ENCODE measurements at places on chromosomes 13 and 19.

DNA sequence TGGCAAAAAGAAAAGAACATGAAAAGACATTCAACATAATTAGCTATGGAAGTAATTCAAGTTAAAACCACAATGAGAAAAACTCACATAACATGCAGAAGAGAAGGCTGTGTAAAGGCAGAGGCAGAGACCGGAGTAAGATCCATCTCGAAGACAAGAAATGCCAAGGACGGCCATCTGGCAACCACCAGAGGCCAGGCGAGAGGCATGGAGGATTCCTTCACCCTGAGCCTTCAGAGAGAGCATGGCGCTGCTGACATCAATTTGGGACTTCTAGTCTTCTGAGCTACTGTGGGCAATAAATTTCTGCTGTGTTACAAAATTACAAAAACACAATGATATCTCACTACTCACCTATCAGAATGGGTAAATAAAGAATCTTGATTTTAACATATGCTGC lies 381.0 kb downstream of the TSHZ3 start:
- no peak for DNase-seq

DNA sequence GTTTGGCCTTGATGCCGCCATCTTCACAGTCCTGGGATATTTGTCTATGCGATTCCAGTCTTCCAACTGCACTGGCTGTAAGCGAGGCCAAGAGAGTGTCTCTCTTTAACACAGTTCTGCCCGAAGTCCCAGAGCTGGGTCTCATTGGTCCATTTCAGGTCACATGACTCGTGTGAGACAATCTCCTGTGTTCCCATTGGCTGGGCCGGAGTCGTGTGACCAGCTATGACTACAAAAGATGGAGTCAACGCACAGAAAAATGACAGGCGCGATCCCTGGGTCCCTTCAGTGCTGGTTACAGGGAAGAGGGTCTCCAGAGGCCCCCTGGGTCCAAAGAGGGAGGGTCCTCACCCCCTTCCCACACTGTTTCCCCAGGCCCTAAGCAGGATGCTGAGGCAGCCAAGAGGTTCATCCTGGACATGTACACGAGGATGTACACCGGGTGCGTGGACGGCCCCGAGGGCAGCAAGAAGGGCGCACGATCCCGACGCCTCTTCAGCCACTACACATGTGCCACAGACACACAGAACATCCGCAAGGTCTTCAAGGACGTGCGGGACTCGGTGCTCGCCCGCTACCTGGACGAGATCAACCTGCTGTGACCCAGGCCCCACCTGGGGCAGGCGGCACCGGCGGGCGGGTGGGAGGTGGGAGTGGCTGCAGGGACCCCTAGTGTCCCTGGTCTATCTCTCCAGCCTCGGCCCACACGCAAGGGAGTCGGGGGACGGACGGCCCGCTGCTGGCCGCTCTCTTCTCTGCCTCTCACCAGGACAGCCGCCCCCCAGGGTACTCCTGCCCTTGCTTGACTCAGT lies 15.9 kb upstream of the S1PR4 start:
- no peak for DNase-seq

DNA sequence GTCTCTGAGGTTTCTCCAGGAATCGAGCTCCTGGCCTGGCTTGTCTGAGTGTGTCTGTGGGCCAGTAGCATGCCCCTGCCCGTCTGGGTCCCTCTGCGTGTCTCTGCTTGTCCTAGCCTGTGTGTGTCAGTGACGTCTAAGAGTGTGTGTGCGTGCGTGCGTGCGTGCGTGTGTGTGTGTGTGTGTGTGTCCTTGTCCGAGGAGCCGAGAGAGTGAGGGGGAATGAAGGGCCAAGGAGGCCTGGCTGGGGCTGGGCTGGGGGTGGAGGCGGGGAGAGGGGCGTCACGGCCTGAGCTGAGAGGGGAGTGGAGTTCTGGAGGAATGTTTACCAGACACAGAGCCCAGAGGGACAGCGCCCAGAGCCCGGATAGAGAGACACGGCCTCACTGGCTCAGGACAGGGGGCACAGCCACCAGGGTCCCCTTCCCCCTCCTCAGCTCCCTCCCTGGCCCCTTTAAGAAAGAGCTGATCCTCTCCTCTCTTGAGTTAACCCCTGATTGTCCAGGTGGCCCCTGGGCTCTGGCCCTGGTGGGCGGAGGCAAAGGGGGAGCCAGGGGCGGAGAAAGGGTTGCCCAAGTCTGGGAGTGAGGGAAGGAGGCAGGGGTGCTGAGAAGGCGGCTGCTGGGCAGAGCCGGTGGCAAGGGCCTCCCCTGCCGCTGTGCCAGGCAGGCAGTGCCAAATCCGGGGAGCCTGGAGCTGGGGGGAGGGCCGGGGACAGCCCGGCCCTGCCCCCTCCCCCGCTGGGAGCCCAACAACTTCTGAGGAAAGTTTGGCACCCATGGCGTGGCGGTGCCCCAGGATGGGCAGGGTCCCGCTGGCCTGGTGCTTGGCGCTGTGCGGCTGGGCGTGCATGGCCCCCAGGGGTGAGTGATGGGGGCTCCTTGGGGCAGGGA lies at the start of gene AXL:
Gene AXL (plus strand): TSS at position 609 of the 893 bp plus-strand sequence. CDS start 170 bp downstream, at position 779.
- DNase-seq: peak; percentile 61

GRCh38 chr13:51577690-51578089 lies 6.6 kb upstream of the WDFY2 start:
- DNase-seq: no peak

DNA sequence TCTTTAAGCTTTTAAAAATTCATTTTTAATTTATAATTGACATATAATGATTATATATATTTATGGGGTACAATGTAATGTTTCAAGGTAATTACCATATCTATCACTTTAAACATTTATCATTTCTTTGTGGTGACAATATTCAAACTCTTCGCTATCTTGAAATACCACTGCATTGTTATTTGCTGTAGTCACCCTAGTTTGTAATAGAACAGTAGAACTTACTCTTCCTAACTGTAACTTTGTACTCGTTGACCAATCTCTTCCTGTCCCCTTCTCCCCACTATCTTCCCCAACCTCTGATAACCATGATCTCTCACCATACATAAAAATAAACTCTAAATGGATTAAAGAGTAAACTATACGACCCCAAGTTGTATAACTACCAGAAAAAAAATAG lies 20.4 kb downstream of the COG6 start:
- no peak for DNase-seq

- DNase-seq: no peak
Measured at GRCh38 chr19:2058570-2059421, 7.8 kb upstream of the MKNK2 start.

DNA sequence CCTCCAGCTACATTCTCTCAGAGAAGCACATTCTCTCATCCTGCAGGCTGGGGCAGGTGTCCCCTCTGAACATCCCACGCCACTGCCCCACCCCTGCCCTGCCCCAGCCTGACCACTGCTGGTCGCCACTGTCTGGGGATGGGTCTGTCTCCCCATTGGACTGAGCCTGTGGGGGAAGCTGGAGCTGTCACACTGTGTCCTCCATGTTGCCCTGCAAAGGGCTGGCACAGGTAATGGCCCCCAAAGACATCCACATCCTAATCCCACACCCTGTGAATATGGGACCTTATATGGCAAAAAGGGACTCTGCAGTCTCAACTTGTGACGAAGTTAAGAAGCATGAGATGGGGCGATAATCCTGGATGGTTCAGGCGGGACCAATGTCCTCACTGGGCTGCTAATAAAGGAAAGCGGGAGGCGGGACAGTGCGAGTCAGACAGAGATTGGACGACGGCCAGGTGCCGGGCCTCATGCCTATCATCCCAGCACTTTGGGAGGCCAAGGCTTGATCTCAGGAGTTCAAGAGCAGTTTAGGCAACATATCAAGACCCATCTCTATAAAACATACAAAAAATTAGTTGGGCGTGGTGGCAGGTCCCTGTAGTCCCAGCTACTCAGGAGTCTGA lies 9.1 kb downstream of the AP2S1 start:
- DNase-seq: no peak

GRCh38 chr19:38209671-38210457 lies 14.2 kb downstream of the DPF1 start:
- no peak for DNase-seq
